ENCODE measurements at places on chromosomes 6 and 20.

- no peak for DNase-seq
Observed at GRCh38 chr6:34172961-34173775, 27.3 kb upstream of the GRM4 start.

- no peak for DNase-seq
Observed at GRCh38 chr20:62212299-62212698, 7.8 kb downstream of the HRH3 start.

DNA sequence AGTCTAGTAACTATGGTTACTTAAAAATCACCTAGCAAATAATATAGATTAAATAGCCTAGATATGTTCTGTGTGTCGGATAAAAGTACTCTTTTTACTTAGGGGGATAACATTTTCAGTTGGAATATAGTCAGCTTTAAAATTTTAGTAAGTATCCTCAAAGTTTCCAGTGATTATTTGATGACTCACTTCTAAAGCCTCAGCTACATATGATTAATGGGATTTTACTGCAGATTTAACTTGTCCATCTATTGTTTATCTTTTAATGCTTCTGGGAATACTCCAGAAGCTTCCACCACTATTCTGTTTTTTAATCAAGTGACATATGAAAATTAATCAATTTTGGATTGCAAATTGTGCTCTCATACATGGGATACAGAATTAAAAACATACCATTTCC is 8.7 kb upstream of the TENT5A start:
- no peak for DNase-seq

DNA sequence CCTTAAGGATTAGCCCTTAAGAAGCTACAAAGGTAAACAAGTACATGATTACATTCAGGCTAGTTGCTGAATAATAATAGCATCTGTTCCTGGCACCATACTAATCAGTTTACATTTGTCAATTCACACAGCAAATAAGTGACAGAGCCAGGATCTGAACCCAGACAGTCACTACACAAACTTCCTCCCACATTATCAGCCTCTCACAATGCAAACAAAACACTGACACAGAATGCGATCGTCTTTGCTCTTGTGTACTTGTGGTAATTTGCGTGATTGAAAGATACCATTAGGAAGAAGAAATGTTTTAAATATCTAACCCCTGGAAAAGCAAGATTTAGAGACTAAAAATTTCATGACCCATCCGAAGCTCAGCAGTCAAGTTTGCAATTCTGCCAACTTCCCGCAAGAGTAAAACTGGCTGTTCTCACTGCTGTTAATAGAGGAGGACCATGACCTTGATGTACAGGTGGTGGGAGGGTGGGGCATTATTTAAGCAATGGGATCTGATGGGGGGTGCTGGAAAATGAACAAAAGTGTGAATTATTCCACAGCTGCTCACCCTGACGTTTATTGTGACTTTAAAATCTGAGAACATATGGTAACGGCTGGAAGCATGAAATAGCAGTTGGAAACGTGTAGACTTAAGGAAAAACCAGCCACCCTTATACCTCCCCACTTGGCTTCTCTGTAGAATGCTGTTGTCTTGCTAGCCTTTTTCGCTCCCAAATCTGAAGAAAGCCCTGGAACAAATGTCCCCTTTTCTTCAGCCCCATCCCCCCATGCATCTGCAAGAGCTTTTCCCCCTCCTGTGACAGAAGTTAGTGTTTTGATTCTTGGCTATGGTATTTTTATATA is 95.3 kb upstream of the ARMC2 start:
- no peak for DNase-seq

- no peak for DNase-seq
Observed at GRCh38 chr20:42378826-42379225, 760.6 kb upstream of the CHD6 start.

- DNase-seq = no peak
Observed at GRCh38 chr6:169005166-169005565, 248.5 kb downstream of the THBS2 start.

DNA sequence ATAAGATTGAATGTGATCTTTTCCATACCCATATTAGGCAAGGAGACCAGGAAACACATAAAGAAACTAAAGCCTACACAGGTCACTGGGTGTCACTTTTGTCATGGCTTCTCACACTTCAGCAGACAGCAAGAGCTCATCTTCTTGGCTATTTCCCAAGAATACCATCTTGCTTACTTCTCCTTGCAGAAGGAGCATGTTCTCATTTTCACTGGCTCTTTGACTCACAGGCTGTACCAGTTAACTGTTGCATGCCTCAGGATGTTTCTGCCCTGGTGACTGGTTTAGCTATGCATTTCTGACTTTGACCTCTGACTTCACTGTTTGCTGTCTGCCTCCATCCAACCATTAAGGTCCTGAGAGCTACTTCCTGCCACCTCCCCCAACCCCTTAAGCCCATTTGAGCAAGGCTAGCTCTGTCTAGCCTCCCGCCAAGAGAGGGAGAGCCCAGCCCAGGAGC is 40.3 kb upstream of the OGFRL1 start:
- no peak for DNase-seq

GRCh38 chr6:129748901-129749748 is 39.1 kb upstream of the ARHGAP18 start:
- DNase-seq = no peak

GRCh38 chr6:23174781-23175361 is 605.5 kb downstream of the HDGFL1 start:
- DNase-seq = no peak

- no peak for DNase-seq
Observed at GRCh38 chr6:7532821-7533220, 8.7 kb upstream of the DSP start.

- no peak for DNase-seq
Observed at GRCh38 chr20:63103402-63104311, 96.9 kb upstream of the BHLHE23 start.

- DNase-seq = no peak
Observed at GRCh38 chr6:7703148-7703680, 22.7 kb upstream of the BMP6 start.

GRCh38 chr20:44209686-44210405 is 725 bp downstream of the OSER1 start:
- no peak for DNase-seq

DNA sequence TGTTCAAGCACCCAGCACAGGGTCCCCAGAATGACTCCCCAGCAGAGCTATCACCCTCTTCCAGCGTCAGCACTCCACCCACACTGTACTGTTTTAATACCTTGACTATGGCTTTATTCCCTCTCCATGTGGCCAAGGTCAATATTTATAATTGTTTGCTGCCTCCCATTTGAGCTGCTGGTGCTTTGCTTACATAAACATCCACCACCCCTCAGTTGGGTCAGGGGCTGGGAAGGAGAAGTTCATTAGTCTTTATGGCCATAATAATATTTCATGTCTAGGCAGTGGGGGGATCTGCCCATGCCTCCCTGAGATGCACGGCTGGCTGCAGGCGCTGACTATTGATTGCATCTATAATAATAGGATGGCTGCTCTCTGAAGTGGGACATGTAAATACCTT is 41.8 kb upstream of the SAYSD1 start:
- DNase-seq = no peak

DNA sequence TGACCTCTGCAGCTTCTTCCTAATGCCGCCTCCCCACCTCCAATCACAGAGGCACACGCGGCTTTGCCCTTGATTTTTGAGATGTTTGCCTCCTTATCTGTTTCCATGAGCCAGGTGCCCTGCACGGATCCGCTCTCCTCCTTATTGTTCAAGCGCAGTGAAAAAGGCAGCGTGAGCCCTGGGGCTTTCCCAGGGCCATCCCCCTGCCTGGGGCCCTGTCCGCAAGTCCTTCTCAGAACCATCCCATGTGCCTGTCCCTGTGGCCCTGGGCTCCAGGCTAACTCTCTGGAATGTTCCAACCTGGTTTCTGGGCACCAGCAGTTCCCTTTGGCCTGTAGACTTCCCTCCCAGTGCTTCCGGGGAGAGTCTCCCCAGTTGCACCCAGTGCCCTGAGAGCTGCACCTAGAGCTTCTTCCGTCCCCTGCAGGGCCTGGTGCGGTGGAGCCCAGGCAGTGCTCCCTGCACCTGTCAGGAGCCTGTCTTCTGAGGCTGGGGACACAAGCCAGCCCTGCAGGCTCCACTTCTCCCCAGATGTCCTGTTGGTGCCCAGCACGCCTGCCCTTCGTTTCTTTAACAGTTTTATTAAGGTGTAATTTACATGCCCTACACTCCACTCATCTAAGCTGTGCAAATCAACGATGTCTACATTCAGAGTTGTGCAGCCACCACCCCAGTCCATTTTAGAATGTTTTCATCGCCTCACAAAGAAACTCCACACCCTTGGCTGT is 330.3 kb downstream of the CDH4 start:
- DNase-seq = no peak

DNA sequence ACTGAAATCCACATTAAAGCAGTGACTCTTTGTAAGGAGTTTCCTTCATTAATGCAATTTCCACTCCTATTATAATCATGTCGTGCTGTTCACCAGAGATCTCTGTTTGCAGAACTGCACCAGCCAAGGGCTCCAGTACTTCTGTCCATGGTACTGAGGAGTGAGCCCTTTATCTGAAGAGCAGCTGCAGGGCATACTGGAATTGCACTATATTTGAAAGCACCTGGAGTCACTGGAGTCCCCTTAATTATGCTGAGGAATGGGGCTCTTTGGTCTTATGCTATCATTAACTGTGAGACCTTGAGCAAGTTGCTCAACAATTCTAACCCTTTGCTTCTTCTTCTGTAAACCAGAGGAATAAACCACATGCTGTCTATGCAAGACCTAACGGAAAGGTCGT is 61.7 kb upstream of the NUP153 start:
- DNase-seq = no peak

DNA sequence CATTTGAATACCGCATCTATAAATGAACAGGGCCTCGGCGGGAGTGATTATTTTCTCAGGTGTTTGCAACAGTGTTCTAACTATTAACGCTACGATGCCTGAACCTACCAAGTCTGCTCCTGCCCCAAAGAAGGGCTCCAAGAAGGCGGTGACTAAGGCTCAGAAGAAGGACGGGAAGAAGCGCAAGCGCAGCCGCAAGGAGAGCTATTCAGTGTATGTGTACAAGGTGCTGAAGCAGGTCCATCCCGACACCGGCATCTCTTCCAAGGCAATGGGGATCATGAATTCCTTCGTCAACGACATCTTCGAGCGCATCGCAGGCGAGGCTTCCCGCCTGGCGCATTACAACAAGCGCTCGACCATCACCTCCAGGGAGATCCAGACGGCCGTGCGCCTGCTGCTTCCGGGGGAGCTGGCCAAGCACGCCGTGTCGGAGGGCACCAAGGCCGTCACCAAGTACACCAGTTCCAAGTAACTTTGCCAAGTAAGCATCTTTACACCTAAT is 70.9 kb downstream of the HFE start:
- DNase-seq = no peak

DNA sequence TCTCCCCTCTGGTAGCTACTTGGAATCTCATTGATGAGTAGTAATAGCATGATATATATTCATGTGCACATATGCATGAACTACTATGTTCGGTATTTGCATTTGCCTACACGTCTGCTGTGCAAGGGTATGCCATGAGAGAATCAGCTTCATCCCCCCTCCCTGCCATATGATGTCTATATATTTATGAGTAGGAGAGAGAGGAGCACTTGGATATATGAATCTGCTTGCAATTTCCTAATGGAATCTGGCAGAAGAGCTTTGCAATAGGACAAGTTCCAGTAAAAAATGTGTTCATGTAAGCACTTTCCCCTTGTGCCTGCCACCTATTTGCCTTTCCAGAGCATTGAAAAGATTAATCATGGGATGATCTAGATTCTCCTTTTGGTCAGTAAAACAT is 76.2 kb upstream of the BACH2 start:
- DNase-seq = no peak

- no peak for DNase-seq
Observed at GRCh38 chr6:10409731-10410206, 5.1 kb downstream of the TFAP2A start.

- DNase-seq = no peak
Observed at GRCh38 chr20:4326195-4327065, 311.1 kb upstream of the RNF24 start.

DNA sequence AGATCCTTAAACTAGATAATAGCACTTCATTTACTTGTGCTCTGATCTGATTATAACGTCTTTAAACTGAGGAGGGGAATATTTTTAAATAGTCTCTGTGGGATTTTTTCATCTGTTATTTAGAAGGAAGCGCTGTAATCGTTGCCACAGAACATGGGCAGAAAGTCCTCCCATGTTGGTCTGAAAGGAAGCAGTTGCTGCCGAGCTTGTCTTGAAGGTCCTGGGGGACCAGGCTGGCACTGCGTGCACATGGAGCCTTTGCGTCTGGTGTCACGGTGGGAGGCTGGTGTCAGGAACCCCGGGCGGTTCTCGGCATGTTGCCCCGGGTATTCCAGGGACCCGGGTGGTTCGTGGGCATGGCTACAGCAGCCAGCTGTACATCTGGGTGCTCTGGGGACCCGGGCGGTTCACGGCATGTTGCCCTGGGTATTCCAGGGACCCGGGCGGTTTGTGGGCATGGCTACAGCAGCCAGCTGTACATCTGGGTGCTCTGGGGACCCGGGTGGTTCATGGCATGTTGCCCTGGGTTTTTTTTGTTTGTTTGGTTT is 11.5 kb downstream of the TPD52L2 start:
- no peak for DNase-seq

DNA sequence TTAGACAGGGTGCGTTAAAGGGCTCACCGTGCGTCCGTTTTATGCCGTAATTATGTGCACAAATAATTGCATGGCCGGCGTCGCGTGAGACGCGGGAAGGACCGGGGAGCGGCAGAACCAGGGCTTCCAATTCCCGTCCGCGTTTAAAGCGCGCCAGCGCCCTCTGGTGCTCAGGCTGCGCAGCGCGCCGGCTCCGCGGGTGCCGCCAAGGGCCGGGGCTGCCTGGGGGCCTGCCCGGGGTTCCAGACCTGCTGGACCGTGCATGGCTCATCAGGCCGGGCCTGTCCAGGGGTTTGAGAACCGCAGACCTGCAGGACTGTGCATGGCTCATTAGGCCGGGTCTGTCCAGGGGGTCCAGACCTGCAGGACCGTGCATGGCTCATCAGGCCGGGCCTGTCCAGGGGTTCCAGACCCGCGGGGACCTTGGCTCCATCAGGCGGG is 369.0 kb downstream of the THBS2 start:
- peak; percentile 80 for DNase-seq

DNA sequence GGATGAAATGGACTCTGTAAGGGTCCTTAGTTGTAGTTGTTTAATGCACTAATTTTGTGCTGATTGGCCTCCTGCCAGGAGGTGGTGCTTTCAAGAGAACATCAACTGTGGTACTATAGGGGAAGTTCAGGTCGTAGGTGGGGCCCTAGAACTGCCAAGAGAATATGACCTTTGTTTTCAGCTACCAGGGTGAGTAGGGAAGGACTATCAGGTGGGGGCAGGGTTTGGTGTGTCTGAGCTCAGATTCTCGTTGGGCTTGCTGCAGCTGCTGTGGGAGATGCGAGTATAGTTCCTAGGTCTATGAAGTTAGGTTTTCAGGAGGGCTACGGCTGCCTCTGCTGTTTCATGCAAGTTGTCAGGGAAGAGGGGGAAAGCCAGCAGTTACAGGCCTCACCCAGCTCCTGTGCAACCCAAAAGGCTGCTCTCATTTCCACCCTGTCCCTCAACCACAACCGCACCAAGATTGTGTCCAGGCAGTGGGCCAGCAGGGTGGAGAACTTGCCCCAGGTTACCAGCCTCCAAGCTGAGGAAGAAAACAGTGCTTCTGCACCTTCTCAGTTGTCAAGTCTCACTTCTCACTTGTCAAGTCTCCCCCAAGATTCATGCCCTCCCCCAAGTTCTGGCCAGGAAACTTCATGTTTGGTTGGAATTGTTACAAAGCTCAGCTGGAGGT is 626.5 kb upstream of the MAP3K7 start:
- no peak for DNase-seq

GRCh38 chr6:142570221-142570671 is 268.4 kb downstream of the ADGRG6 start:
- no peak for DNase-seq

GRCh38 chr6:137259349-137259748 is 40.2 kb upstream of the IFNGR1 start:
- no peak for DNase-seq

Measured in GM13976 (cell line).